ENCODE measurements at places on chromosomes 5 and 9. TPM values are rescaled to one million over a fixed set of nuclear protein-coding genes. Genes with fewer than 3 reads are reported as not detected.

GRCh38 chr9:98807814-98808195, 335 bp downstream of the GALNT12 start:
- no peak for DNase-seq

GRCh38 chr5:159588941-159589340, 258.7 kb upstream of the IL12B start:
- no peak for DNase-seq

Gene NUTM2G
- total RNA-seq = not detected

DNA sequence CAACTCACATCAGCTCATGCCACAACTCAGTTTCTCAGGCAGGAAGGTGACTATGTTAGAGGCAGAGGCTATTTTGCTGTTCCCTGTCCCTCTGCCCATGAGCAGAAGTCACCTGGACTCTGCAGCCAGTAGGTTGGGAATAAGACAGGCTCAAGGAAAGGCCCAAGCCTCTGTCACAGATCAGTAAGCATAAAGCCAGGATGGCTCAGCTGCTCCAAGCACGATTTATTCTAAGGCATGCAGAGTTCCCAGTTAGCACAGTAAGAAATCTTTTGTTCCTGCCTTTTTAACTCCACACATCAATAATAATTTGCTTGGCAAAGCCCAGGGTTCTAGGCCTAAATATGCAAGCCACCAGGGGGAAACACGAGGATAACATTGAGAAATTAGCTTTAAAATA, 249.0 kb upstream of the ADRA1B start:
- no peak for DNase-seq

DNA sequence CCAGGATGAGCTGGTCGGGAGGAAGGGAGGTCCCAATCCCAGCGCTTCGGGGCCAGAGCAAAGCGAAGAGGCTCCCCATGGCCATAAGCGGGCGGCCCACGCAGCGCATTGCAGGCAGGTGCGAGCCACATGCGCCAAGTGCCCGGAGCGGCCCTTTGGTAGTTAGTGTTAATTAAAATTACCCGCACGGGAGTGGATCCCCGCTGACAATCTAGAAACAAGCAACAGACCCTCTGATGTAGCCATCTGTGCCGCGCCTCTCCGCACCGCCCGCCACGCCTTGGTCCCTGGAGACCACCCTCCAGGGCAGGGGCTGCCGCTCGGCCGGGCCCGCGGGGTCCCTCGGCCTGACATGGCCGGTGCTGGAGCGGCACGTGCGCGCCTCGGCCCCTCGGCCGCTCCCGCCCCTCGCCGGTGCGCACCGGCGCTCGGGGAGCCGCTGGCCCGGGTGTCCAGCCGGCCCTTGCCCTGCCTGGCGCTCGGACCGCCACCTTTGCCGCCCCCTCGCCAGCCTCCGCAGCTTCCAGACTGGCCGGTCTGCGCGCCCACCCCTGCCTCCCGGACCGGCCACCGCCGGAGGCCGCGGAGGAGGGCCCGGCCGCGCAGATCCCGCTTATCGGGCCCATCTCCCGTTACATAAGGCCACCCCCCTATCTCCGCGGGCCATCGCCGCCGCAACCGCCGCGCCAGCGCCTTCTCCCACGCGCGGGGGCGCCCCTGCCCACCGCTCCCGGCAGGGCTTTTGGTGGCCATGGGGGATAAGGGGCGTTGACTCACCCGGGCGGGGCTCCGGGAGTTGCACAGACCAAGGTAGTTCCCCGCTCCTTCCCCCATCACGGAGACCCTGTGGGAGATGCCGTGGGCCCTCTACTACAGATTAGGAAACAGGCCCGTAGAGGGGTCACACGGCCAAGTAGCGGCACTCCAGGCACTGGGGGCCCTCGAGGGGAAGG, 1.9 kb upstream of the IL13 start:
- no peak for DNase-seq

Gene RANBP17
- total RNA-seq = 2.9 TPM

Gene GRM6
- total RNA-seq = not detected

DNA sequence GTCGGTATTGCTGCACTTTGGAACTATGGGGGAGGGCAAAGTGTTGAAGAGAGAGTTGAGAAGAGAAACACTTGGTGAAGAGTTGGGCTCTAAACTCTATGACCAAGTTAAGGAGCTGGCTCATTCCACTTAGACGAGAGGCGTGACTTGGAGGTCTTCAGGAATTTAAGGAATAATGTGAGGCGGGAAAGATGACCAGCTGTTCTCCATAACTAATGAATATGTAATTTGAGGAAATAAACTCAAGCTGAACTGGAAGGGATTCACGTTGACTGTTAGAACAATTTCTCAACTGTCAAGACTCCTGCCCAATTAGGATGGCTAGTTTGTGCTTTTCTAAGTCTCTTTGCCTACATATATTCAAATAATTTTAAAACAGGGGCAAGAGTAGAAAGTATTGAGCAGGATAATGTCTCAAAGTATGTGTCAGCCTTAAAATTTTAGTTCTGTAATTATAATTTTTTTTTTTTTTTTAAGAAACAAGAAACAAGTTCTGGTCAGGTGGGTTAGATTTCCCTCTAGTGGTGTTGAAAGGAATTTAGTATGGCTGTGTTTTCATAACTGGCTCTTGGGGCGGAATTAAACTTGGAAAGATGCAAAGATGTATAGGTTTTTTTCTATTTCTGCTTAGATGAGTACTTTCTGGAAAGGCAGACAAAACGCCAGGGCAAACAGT, 33.4 kb downstream of the TMEM252 start:
- no peak for DNase-seq

All from Right ventricle myocardium superior (tissue), 1 donor.